Stimulated activated CD8-positive, alpha-beta memory T cell treated with anti-CD3 and anti-CD28 coated beads, Interleukin-15, amount 100 ng/mL, for 24 hours (primary cell): ENCODE measurements at places on chromosomes 2 and 18.

DNA sequence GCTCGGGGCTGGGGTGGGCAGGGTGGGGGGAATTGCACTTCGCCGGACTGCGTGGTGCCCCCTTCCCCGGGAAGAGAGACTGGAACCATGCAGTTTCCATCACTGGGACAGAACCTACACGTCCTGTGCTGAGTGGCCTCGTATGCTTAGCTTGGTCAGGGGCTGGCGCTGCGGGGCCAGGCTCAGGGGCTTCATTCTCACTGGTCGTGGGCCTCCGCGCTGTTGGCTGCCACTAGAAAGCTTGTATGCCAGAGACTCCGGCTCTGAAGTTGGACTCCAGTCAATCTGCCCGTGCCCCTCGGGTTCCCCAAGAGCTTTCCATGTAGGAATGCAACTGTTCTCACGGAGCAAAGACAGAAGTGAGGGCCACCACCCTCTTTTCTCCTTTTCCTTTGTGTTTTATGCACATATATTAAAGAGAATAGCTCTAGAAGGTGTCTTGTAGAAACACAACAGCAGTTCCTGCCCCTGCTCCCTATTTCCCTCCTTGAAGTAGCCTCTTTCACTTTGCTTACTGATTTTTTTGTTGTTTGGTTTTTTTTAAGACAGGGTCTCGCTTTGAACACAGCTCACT lies 64.0 kb upstream of the YWHAQ start:
- DNase-seq: no peak

DNA sequence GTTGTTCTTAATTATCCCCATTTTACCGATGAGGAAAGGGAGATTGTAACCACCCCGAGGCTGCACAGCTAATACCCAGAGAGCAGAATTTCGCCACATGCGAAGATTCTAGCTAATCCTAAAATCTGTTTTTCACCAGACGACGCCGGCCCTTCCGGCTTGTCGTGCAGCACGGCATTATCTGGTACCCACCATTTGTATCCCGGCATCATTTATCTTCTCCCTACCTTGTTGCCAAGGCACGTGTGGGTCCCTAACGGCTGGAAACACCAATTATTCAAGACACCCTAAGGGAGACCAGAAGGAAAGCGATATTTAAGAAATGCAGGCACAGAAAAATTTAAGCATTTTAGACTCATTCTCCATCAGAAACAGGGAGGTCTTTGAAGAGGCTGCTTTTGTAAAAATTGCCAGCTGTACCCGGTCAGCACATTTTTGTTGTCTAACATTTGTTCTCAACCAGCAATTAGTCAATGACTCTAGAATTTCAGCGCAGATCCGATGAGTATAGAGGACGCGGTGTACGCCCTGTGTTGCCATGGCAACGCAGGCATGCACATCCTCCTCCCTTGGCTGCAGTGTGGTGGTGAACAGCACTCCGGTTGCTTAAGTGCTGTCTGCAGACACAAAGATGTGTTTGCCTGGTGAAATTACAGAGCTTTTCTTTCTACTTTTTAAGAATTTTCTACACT lies 111.6 kb downstream of the AGAP1 start:
- no peak for DNase-seq

DNA sequence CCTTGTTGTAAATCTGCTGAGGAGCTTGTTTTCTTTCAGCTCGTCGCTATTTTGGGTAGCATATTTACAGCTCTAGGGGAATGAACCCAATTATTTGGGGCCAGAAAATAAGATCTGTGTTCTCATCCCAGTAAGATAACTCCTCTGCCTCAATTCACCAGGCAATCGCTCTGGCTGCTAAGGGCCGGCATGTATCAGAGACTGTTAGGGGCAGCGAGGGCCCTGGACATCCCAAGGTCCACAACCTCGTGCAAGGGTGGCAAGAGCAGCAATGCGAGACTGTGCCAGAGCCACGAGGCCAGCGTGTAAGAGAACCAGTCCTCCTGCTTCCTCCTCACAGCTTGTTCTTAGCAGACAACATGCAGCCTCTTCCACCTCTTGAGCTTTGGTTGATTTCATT lies 66.1 kb downstream of the DDX1 start:
- DNase-seq: no peak

GRCh38 chr2:33620-34019 lies 12.7 kb downstream of the FAM110C start:
- no peak for DNase-seq

- DNase-seq: no peak
Measured at GRCh38 chr18:54946149-54946581, 13.1 kb downstream of the CCDC68 start.

DNA sequence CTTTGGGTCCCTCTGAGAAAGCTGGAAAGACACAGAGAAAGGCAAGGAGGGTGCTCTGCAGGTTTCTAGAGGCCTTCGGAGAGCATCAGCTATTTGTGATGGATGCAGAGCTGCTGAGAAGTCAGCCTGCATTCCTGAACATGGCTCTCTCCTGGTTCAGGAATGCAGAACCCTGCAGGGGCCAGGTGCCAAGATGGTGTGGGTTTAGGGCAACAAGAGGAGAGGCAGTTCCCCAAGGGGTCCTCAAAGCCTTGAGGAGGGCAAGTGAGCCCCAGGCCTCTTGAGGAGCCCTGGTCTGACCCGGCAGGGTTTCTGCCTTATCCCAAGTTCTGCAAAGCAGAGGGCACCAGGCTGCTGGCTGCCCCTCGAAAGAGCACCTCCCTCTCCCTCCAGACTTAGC lies 93.3 kb downstream of the HS1BP3 start:
- DNase-seq: no peak

GRCh38 chr2:200929334-200930249 lies 33.9 kb downstream of the ORC2 start:
- no peak for DNase-seq

- no peak for DNase-seq
Measured at GRCh38 chr2:147600223-147600622, 244.6 kb upstream of the ACVR2A start.

DNA sequence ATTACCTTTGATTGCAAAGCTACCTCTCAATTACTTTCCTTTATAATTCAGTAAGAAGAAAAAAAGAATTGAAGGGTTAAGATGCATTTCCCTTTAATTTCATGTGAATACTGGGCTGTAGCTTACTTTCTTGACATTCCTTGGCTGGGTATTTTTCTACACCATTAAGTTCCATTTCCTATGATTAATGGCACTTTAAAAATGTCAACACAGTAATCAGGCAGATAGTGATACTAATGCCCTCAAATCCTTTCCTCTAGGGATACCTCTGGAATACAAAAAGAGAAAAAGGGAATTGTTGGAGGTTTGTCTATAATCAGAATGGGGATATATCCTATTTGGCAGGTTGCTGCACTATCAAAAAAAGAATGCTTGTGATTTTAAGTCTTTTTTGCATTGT lies 216.9 kb downstream of the SRBD1 start:
- no peak for DNase-seq
